Activated CD4-positive, alpha-beta T cell treated with anti-CD3 and anti-CD28 coated beads, Interleukin-2, amount 50 U/mL, for 48 hours (primary cell): ENCODE measurements at places on chromosomes 16 and 17.

GRCh38 chr17:5680766-5681165 lies 96.5 kb upstream of the NLRP1 start:
- DNase-seq = no peak

DNA sequence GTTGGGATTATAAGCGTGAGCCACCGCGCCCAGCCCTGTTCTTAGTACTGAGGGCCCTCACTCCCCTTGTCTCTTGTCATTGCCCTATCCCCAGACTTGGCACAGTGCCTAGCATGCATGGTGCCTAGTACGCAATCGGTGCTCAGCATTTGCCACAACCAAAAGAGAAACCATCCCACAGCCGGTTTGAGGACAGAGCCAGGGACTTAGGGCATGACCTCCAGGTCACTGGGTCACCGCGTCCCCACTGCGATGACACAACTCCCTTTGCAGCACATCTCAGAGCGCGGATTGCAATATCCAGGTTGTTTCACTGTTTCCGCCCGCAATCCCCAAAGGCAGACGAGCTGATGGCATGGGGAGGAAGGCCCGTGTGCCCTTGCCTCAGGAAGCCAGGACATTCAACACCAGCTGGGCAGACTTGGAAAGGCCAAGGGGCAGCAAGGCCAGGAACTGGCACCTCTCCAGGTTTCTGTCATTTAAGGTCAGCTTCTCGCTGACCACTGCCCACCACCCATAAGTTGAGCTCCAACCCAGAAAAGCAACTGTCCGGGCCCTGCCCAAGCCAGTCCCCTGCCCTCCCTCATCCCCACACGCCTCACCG lies 274.5 kb downstream of the MRTFB start:
- DNase-seq = no peak

- no peak for DNase-seq
These were observed 14.9 kb upstream of the TEX2 start for GRCh38 chr17:64277831-64278562.

DNA sequence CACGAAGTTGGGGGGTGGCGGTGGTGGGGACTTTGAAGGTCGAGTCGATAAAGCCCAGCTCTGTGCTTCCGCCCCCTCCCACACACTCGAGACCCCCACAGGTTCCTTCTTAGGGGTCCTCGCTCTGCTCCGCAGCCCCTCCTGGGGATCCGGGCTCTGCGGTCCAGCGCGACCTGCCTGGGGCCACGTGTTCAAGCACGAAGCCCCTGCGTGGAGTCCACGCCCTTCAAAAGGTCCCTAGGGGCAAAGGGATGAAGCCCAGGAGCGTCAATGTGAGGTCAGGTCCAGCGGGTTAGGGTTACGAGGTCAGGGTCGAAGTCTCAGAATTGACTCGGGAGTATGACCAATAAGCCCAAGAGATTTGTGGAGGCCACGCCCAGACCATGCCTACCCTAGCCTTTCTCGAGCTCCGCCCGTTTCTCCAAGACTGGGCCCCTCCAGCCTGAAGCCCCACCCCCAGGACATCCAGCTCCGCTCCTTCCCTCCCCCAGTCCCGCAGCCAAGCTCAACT lies 786 bp upstream of the CACNA1G start:
- DNase-seq = peak; percentile 55

- DNase-seq = no peak
These were observed 21.6 kb downstream of the CTU2 start for GRCh38 chr16:88727871-88728270.

DNA sequence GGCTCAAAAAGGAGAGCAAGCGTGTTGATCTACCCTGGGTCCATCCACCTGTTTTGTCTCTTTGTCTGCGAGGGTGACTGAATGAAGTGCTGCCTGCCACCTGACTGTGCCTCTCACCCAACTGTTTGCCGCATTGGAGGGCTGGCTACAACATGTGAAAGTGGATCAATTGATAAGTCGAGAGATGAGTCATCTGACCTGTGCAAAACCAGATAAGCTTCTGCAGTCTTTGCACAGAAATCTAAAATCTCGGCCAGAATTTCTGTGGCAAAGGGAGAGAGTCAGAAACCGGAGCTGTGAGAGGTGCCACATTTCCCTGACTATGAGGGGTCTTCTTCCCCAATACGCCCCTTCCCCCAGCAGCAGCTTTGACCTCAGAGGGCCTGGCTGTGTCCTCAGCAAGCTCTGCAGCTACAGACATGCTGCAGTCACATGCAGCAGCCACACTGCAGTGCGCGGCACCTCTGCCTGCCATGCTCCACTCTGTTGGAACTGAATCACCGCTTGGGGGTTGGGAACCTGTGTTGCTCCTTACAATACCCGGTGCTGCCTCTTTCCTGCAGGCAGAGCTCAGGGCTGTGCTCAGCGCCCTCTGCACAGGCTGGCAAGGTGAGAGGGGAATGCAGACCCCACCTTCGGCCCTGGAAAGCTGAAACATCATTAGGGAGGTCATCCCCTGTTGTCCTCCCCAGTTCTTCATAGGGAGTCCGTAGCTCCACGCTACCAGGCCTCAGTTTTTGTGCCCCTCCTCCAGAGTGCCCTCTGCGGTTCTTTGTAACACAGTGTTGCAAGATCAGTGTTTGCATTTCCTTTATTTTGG lies 16.2 kb upstream of the HAS3 start:
- peak; percentile 40 for DNase-seq

DNA sequence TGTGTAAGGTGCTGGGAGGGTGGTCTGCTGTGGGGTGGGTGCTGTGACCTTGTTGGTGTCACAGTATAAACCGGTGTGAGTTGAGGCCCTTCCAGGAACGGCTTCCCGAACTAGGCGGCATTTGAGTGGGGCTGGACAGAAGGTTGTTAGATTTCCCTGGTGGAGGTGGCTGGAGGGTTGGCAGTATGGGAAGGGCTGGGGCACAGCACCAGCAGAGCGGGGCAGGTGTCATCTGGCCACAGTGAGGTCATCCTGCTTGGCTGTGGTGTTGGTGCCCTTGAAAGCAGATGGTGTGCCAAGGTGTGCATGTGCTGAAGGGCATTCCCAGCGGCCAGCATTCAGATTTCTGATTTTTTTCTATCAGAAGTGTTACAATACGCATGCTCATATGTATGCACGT lies 28.1 kb downstream of the BANP start:
- no peak for DNase-seq

DNA sequence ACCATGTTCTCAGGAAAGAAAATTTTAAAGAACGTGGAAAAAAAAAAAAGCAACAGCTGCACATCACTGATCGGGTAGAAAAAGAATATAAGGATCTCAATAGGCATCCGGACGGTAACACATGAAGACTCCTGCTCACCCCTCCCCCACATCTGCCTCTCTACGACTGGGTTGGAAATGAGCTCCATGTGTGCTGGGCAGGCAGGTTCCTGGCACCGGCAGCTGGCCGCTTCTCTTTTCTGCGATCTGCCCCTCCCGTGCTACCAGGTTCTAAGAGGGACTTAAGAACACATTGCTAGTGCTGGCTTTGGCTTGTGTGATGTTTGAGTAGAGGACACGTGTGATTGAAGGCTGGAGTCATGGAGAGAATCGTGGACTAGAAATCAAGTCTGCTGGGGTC lies 115.5 kb downstream of the AATF start:
- no peak for DNase-seq

- DNase-seq = no peak
These were observed 12.3 kb downstream of the KRT9 start for GRCh38 chr17:41559548-41559947.

GRCh38 chr17:82492643-82493225 lies 26.8 kb upstream of the FOXK2 start:
- DNase-seq = no peak

DNA sequence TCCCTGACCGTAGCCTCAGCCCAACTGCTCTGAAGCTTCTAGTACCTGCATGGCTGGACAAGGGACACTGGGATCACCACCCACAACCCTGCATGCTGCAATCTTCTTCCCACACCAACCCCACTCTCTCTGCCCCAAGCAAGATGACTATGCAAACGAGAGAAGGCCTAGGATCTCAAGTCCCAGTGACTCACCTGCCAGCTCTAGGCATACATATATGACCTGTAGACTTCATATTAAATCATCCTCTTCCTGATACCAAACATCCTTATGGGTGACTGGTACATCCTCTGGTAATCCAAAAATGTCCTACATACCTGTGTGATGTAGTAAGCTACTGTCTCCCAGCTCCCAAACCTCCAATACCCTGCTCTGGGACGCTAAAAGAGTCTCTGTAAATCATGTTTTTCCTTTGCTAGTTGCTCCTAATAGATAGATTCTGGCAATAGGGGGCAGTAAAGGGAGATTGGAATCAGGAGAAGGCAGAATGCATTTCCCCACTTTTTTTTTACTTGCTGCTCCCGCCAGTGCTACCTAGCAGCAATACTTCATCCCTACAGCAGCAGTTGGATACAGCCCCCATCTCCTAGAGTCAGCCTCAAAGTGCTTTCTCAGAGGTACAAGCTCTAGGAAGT lies 43.4 kb upstream of the SOX9 start:
- DNase-seq = no peak

DNA sequence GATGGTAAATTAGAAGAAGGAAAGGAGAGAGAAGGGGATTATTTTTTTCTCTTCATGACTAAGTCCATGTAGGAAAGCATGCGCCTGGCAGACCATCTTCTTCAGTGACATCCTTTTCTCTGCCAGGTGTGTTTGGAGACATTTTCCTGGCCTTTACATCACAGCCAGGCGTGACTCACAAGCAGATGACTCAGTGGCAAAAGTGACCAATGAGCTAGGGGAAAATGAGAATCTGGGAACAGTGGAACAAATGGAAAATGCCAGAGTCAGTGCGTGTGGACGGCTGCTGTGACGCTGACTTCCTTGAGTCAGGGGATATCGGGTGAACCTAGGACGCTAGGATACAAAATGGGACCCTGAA lies 9.4 kb downstream of the KIAA0513 start:
- peak; percentile 16 for DNase-seq

GRCh38 chr17:30526401-30526800 lies 49.2 kb downstream of the GOSR1 start:
- no peak for DNase-seq

GRCh38 chr16:21274172-21274726 lies 3.8 kb downstream of the CRYM start:
- DNase-seq = no peak

GRCh38 chr17:65742403-65743307 lies 181.2 kb upstream of the AXIN2 start:
- DNase-seq = no peak

GRCh38 chr16:50193594-50193993 lies 40.5 kb downstream of the TENT4B start:
- no peak for DNase-seq

DNA sequence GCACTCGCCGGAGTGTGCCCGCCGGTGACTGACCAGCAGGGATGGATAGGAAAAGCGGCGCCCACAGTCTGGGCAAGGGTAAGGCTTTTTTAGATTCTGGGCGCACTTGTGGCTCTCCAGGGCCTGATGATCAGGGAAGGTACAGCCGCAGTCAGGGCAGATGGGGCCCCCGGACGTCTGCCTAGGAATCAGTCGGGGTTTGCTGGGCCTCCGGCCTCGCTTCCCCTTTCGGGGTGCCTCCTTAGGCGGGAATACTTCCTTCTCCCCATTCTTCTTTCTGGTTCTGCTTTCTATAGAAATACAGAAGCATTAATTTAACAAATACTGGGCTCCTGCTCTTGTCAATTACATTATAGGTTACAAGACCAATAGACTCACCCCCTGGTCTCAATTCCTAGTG lies 5.0 kb downstream of the ZNF689 start:
- DNase-seq = no peak

GRCh38 chr16:1331712-1332617 lies 1.5 kb upstream of the BAIAP3 start:
- no peak for DNase-seq

- DNase-seq = peak; percentile 40
These were observed 1.4 kb downstream of the RAB26 start for GRCh38 chr16:2149630-2150417.

GRCh38 chr17:1469231-1469852 lies 13.3 kb upstream of the CRK start:
- DNase-seq = no peak

- no peak for DNase-seq
These were observed 68.5 kb downstream of the RPH3AL start for GRCh38 chr17:283911-284675.

- DNase-seq = no peak
These were observed 10.9 kb upstream of the UBALD2 start for GRCh38 chr17:76254275-76254674.

DNA sequence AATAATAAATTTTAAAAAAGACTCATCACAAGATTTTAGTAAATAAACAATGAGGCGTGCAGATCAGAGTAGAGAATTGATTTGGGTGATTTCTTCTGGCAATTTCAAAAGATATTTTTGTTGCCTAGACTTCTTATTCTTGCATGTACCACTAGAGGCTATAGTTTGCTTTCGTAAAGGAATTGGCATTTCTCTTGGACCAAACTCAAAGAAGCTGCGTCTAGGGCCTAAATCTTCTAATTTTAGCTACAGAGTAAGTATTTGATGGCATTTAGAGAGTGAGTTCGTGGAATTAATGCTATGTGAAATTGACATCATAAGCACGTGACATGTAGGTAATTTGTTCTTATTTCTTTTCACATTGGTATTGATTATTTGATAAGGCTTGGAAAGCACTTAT lies 24.4 kb upstream of the ABCC11 start:
- no peak for DNase-seq

DNA sequence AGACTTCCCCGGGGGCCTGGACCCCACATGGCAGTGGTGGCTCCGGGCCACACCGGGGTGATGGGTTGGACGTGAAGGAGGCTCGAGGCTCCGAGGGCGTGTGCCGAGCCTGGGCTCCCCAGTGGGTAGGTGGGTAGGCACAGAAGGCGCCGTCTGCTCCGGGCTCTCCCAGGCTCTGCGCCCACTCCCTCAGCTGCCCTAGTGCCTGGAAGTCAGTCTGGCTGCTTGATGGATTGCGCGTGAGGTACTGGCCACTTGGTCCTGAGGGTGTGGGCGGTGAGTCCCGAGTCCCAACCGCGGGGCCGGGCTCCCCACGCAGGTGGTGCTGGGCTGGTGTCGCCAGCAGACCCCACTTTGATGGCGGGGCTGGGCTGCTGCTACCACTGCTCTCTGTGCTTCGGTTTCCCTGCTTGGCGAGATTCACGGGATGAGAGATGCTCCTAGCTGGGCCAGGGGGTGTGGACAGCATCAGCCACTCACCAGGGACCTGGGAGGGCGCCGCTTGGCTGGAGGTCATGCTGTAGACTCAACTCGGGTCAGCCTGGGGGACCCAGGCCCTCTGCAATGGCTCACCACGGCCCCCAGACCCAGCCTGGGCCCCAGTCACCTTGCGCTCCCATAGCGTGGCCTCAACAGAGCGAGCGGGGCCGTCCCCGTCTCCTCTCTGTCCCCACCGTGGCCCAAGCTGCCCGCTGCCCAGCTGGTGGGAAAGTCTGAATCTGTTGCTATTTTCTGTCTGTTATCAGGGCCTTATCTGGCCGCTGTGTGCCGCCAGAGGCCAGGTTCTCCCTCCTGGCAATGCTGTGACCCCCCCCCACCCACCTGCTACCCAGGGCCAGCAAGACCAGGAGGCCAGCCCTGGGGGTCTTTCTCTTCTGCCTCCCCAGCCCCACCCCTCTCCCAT lies 26.1 kb downstream of the ZFPM1 start:
- no peak for DNase-seq

DNA sequence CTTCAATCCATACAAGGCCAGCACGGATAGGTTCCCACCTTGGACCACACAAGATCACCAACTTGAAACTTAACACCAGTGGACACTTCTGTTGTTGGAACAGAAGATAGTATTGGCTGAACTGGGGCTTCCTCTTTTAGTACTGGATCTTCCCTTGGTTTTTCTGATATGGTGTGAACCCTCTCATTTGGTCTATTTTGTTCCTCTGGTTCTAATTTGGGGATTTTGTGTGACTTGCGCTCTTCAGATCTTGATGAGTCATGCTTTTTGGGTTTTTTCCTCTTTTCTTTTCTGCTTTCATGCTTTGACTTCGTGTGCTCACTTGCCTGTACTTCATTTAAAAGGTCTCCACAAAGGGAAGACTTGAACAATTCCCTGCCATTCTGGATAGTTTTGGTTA lies 39.0 kb downstream of the SOST start:
- no peak for DNase-seq

GRCh38 chr17:4604111-4604644 lies 19.8 kb downstream of the SMTNL2 start:
- no peak for DNase-seq
